ENCODE measurements at places on chromosomes 11 and 22.

- peak; percentile 82 for ATAC-seq
Measured at GRCh38 chr11:17389211-17389956, 925 bp upstream of the KCNJ11 start.

- no peak for ATAC-seq
Measured at GRCh38 chr11:36300650-36301049, 4.6 kb downstream of the PRR5L start.

DNA sequence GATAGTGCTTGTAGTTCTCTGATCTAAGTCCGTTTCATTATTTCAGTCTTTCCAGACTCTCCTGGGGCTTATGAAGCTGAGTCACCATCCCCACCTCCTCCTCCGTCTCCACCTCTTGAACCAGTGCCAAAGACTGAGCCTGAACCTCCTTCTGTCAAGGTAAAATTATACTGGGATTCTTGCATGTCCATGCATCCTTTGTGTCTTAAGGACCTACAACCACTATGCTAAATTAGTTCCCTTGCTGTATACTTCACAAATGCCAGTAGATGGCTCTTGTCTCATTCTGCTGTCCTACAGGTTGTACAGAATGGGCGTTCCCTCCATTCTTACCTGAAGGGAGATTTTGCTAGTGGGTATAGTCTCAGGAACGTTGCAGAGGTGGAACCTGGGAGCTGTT is 42.2 kb downstream of the POLD3 start:
- no peak for ATAC-seq

GRCh38 chr11:109148669-109149068 is 273.3 kb upstream of the C11orf87 start:
- ATAC-seq = no peak

DNA sequence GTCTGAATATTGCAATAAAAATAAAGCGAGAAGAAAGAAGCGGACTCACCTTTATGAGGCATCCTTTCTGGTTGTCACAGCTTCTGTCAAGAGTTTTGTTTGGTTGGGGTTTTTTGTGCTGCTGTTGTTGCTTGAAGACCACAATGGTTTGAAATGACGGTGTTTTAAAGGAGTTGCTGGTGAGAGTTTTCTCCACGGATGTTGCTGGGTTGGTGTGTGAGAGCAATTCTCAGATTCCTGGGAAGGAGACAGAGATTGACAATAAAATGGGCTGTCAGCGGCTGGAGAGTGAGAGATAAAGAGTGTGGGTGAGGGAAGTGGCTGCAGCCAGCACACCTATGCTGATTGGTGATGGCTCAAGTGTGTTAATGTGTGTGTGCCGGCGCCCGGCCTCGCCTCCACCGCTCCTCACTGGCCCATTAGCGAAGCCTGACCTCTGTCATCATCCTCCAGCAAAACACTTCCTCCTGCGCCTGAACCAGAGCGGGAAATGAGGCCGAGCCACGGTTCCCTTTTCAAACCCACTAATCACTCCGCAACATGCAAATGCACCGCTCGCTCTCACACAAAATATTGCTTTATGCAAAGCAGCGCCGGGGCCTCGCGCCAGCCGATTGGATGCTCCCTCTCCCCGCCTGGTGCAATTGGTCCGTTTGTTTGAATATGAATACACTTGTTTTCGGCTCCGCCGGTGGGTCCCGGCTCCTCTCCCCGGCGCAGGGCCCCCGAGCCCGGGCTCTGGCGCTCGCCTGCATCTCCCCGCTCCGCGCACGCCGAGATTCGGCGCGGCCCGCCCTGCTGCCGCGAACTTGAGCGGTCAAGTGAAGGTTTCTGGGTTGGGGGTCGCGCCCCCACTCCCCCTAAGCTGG is at the start of gene PAX6:
PAX6 (minus strand) TSS at position 544 of the 869 bp plus-strand sequence. CDS start 4,911 bp downstream, outside the sequence.
- ATAC-seq = peak; percentile 47

GRCh38 chr22:16601437-16602223 is 9.0 kb upstream of the CCT8L2 start:
- no peak for ATAC-seq

GRCh38 chr11:88384004-88384668 is 46.6 kb upstream of the CTSC start:
- no peak for ATAC-seq

- peak; percentile 41 for ATAC-seq
Measured at GRCh38 chr11:108223348-108224149, 682 bp downstream of the ATM start.

GRCh38 chr11:10938231-10938630 is 80.4 kb upstream of the ZBED5 start:
- no peak for ATAC-seq

DNA sequence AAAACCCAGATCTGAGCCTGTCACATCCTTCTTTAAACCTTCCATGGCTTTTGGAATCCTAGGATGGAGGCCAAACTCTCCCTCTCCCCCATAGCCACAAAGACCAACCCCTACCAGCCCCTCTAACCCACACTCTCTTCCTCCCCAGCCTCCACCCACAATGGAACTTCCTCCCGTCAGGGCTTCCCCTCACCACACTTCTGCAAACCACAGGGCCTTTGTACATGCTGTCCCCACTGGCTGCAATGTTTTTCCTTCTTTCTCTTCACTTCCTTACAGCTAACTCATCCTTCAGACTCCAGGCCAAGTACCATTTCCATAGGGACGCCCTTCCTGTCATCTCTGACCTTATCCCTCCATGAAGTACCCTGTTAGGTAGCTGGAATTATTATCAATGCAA is 393.5 kb downstream of the MN1 start:
- ATAC-seq = no peak

GRCh38 chr22:49825944-49826602 is 1.6 kb downstream of the BRD1 start:
- ATAC-seq = peak; percentile 80

GRCh38 chr22:28801845-28802594 is 1.7 kb upstream of the XBP1 start:
- no peak for ATAC-seq

- ATAC-seq = no peak
Measured at GRCh38 chr11:116895048-116895757, 57.8 kb upstream of the APOA1 start.

DNA sequence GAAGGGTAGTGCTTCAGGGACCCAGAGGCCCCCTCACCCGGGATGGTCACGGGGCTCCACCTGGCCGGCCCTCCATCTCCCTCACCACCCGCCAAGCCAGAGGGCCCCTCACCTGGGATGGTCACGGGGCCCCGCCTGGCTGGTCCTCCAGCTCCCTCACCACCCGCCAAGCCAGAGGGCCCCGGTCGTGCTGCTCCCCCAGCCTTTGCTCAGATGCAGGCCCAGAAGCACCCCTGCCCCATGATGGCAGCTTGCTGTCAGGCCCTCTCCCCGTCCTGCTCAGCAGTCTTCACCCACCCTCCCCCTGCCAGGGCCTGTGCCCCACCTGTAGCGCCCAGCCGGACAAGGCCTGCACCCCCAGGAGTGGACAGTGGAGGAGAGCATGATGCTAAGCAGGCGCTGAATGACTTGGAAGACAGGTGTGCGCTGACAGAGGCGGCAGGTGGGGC is 7.3 kb downstream of the DENND6B start:
- no peak for ATAC-seq

GRCh38 chr11:86046116-86046515 is 22.8 kb downstream of the PICALM start:
- peak; percentile 25 for ATAC-seq

GRCh38 chr11:112583261-112583893 is 322.7 kb upstream of the PLET1 start:
- ATAC-seq = no peak

DNA sequence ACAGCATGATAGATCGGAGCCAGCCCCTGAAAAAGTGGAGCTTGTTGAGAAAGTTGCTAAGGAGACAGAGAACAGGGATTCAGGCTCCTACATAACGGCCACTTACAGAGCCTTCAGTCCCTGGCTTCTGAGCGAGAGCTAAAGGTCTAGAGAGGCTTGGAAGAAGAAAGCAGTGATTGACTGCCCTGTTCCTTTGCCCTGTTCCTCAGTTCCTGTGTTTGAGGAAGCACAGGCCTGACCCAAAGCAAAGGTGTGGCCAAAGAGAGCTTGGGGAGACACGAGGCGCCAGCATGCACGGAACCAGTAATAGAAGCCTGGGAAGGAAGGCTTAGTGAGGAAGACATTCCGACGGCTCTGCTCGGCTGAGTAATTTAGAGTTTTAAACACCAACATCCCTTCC is 74.1 kb upstream of the CSNK2A3 start:
- ATAC-seq = no peak

DNA sequence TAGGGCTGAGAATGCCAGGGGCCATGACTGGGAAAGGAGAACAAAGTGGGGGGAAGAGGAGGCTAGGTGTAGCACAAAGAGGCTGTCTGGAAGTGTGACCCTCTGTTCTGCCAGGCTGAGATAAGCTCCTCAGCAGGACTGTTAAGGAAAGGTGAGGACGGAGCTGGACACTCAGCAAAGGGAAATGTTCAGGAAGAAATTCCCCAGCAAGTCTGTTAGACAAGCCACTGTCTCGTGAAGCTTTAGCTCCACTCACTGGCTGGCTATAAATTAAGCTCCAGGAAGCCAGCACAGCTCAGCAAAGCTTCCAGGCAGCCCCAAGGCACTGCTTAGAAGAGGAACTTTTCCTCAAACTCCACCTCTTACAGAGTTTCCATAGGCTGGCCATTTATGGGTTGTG is 181.2 kb upstream of the API5 start:
- ATAC-seq = no peak

DNA sequence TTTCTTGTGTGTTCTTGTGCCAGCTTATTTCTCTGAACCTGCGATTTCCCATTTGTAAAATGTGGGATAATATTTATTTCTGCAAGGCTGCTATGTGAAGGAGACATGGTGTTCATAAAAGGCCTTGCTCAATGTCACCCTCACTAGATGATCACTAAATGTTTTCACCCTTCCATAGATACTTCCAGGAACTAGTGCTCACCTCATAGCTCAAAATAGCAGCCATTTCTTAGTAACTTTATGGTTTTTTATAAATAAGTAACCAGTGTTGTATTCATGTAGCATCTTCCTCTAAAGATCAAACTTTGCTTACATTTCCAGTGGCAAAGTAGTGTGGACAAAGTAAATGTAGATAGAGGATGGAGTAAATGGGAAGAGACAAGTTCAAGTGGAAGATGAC is 23.8 kb downstream of the SYTL2 start:
- no peak for ATAC-seq

GRCh38 chr11:45025716-45026492 is 75.2 kb upstream of the TP53I11 start:
- peak; percentile 51 for ATAC-seq

DNA sequence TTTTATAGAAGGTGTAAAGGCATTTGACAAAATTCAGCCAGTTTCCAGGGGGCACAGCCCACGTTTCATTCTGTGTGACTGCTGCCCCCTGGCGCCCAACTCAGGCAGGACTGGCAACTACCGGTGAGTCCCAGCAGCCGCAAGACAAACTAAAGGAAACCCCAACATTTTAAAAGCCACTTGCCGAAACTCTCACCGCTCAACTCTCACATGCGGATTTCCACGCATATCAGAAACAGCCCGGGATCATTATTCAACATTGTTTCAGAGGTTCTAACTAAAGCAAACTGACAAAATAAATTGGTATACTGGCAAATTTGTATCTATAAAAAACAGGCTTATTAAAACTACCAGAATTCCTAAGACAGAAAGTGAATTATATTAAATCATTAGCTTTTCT is 48.2 kb downstream of the MORC2 start:
- peak; percentile 73 for ATAC-seq

DNA sequence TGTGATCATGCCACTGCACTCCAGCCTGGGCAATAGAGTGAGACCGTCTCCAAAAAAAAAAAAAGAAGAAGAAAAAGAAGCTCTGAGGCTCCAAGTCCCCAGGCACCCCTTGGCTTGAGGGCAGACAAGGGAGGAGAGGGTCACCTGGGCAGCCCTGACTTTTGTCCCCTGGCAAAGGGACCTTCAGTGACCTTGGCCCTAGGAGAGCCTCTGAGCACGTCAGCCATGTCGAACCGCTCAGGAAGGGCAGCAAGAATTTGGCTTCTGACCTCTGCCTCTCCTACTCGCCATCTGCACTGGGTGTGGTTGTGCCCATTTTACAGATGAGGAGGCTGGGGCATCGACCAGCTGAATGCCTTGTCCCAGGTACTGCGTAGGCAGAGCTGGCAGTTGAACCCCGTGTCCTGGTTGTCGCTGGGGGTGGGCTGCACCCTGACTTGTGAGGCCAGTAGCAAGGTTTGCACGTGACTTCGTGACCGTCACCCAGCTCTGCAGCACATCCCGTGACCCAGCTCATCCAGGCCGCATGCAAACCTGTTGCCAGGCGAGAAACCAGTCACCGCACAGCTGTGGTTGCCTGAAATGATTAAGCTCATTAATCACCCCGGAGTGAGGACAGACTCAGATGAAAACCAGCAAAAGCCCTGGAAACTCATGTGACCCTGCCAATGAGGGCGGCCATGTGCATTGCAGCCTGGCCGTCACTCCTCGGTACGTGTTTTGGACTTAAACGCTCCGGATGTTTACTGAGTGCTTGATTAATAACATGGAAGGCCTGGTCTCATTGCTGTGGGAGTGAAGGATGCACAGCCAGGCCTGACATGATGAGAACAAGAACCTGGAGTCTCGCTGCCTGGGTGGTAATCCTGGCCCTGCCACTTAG is 47.7 kb upstream of the PPP6R3 start:
- ATAC-seq = peak; percentile 94

Measured in activated CD4-positive, CD25-positive, alpha-beta regulatory T cell treated with anti-CD3 and anti-CD28 coated beads, Interleukin-2, amount 50 U/mL, for 24 hours (primary cell).